ENCODE measurements at places on chromosomes 7 and 10.

DNA sequence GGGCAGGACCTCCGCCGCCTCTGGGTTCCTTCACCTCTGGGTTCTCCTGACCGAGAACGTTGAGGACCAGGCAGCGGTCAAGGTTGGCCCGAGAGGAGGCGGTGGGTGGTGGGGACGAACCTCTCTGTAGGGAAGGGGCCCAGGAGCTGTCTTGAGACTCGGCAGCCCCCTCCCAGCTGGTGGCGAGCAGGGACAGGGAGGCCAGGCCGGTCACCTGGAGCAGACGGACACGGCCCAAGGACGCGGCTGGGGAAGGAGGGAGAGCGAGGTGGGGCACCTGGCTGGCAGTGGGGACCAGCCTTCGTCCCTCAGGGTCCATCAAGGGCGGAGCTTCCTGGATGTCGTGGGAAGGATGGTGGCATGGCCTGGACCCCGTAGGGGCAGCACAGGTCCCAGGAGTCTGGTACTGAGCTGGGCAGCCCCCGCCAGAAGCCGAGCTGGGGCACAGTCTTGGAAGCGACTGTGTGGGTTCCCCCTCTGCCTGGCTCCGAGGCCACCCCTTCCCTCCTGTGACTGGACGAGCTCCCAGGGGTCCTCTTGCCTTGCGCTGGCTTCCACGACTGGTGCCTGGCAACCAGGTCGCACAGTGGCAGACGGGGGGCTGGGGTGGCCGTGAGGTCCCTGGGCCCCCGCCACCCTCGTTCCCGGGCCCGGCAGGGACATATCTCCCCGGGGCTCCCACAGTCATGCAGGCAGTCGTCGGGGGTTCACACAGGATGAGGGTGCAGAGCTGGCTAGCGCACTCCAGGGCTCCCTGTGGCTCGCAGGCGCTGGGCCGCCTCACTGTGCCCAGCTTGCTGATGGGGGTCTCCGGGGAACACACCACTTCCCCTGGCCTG is 89.9 kb downstream of the DNAJB6 start:
- DNase-seq, result no peak

DNA sequence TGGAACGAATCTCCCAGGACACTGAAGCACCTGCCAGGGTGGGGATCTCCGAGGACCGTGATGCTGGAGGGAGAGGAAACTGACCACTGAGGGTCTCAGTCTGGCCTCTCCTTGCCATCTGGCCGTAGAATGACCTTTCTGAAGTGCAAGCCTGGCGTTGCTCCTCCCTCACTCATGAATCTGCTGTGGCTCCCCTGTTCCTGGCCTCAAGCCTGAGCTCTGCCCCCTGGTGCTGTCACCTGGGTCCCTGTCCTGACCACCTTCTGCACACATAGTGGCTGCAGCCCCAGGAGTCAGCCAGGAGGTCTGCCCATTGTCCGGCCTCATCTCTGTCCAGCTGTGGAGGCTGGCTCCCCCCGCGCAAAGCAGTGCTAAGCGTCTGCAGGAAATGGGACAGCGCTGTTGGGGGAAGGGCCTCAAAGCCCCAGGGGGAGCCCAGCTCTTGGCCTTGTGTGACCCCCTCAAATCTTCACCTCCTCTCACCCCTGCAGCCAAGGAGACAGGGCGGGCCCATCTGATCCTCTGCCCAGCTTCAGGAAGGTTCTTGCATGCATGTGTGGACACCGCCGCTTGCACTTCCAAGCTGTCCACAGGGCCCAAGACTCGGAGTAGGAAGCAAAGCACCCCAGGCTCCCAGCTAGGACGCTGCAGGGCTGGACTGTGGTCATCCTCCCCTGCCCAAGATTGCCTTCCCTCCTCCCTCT is 65.7 kb downstream of the MYL10 start:
- DNase-seq, result no peak

GRCh38 chr7:75963381-75963995 is 30.9 kb downstream of the TMEM120A start:
- DNase-seq, result no peak

GRCh38 chr10:63713191-63714144 is 192.3 kb downstream of the REEP3 start:
- no peak for DNase-seq

DNA sequence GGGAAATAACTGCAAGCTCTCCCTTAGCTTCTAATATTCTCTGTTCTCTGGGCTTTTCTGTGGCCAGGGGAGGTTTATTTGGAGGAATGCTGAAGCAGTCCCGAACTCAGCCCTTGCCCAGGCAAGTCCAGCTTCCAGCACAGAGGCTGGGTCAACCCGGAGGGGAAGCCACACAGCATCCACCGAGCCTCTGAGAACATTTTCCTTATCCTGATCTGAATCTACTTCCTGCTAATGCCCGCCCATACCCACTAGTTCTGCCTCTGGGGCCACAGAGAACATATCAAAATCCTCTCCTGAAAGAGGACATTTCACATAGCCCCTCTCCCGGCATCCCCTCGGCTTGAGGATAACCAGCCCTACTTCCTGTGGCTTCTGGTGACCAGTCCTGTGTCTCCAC is 31.1 kb downstream of the SH3PXD2A start:
- no peak for DNase-seq

Measured in stimulated activated CD4-positive, alpha-beta T cell treated with anti-CD3 and anti-CD28 coated beads, Interleukin-4, amount 100 ng/mL, for 1 hour (primary cell).